AG08396 (cell line): ENCODE measurements at places on chromosomes 5 and 9.

DNA sequence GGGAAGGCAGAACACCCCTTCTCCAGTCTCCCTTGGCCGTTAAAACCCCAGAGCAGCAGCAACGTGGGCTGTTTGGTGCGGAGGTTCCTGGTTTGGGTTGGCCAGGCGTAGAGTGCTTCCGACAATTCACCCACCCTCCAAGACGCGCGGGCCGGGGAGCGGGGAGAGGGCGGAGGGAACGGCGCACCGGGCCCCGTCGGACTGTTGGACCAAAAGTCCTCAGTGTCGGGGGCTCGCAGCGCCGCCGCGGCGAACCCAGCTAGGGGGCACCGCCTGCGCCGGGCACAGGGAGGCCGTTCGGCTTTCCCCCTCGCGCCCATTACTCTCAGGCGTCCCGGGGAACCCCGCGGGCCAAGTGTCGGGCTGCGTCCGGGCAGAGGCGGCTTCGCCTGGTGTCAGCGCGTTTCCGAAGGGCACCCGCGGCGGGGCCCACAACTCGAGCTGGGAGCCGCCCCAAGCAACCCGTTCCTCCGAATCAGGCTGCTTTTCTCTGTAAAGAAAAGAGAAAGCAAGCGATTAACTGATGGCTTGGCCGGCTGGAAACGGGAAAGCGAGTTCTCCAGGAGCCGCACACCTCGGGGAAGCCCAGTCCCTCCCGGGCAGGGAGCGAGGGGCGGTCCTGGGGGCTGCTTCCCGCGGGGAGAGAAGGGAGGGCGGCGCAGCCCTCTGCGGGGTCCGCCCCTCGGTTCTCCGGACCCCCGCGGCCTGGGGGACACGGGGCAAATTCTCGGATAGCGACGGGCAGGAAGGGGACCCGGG, 145.5 kb downstream of the ERCC6L2 start:
- DNase-seq, result peak; percentile 60

GRCh38 chr5:109029847-109030246, 282.1 kb downstream of the FER start:
- no peak for DNase-seq

DNA sequence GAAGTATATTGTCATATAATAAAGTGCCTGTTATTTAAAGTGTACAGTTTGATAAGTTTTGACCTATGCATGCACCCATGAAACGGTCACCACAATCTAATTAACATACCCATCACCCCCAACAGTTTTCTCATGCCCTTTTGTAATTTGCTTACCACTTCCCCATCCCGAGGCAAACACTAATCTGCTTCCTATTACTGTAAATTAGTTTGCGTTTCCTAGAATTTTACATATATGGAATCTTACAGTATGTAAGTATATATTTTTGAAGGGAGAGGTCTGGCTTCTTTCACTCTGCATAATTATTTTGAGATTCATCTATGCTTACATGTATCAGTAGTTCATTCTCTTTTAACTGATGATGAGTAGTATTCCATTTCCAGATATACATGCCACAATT, 56.5 kb downstream of the AMBP start:
- no peak for DNase-seq

- DNase-seq, result no peak
Measured at GRCh38 chr9:121354762-121355161, 15.3 kb downstream of the STOM start.
